ENCODE measurements at places on chromosomes 12 and 14. TPM values are rescaled to one million over a fixed set of nuclear protein-coding genes. Genes with fewer than 3 reads are reported as not detected.

SLC38A1 gene
- 191 TPM for total RNA-seq

RND1 gene
- not detected for total RNA-seq

NR1H4 gene
- not detected for total RNA-seq

DNA sequence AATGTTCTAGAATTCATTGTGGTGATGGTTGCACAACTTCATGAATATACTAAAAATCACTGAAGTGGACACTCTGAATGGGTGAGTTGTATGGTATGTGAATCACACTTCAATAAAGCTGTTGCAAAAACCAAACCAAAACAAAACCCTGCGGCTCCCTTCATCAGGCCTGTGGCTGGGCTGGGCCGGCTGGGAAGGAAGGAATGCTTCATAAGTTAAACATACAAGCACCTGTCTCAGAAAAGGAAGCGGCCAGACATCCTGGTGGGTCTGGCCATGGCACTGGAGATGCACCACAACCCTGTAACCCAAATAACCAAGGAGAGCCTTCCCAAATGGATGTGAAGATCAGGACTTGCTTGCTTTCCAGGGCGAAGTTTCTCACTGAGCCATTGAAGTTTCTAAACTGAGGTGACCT, 34.9 kb downstream of the TTC7B start:
- no peaks in the 10 kb centered on the region for H3K4me1 ChIP-seq
- H3K36me3 ChIP-seq: no peaks in the 10 kb centered on the region
- no peak for DNase-seq

GRCh38 chr14:72053651-72054050, 121.4 kb downstream of the RGS6 start:
- no peaks in the 10 kb centered on the region for H3K4me1 ChIP-seq
- no peaks in the 10 kb centered on the region for H3K36me3 ChIP-seq
- no peaks in the 10 kb centered on the region for H3K27me3 ChIP-seq

GRCh38 chr14:87797001-87797400, 196.0 kb downstream of the GALC start:
- H3K36me3 ChIP-seq: no peaks in the 10 kb centered on the region
- H3K27ac ChIP-seq: no peak overlapping the region
- no peaks in the 10 kb centered on the region for H3K27me3 ChIP-seq
- DNase-seq: no peak
- H3K4me1 ChIP-seq: no peaks in the 10 kb centered on the region

GRCh38 chr12:56326533-56326932, 7.3 kb downstream of the PAN2 start:
- H3K4me3 ChIP-seq: no peak overlapping the region
- no peak overlapping the region for H3K27ac ChIP-seq
- H3K4me1 ChIP-seq: no peaks in the 10 kb centered on the region
- H3K36me3 ChIP-seq: peaks cover 58% of the 10 kb centered on the region

TNFRSF1A gene
- total RNA-seq: 135 TPM

MIS18BP1 gene
- 43.8 TPM for total RNA-seq

Data from sigmoid colon (tissue), 7 donors.